ENCODE measurements at places on chromosomes 13 and 19. TPM values are rescaled to one million over a fixed set of nuclear protein-coding genes. Genes with fewer than 3 reads are reported as not detected.

DNA sequence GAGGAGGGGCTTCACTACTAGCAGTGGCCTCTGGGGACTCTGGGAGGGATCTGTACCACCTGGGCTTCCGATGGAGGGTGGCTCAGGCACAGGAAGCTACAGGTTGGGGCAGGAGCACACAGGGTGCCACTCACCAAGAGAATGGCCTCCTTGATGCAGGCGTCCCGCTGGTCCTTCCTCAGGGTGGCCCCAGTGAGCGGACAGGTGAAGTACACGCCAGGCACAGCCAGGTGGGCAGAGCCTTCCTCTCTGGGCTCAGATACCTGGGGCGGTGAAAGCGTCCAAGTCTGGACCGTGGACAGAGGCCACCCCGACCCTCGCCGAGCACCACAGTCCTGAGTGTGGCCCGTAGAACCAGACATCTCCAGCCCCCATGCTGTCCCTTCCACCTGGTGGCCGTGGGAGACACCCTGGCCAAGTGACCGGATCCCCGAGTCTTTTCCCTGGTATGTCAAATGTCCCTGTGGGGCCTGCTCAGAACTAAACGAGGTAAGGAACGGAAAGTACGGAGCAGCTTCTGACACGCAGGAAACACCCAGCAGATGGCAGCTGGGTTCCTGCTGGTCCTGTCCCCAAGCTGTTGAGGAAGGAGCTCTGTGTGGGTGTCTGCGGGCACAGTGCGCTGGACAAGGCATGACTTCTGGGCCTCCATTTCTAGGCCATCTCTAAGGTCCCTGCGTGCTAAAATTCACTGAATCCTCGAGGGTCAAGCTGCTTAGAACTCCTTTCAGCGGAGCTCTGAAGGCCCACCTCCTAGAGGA lies 5.2 kb downstream of the UBXN6 start:
- no peak for DNase-seq

- DNase-seq: peak; percentile 93
These were observed 7.3 kb downstream of the MRPL4 start for GRCh38 chr19:10259162-10259905.

SOX21 gene
- 94.7 TPM for total RNA-seq

PCDH8 gene
- 0.52 TPM for total RNA-seq

IL12RB1 gene
- not detected for total RNA-seq

LILRA1 gene
- total RNA-seq: not detected

Data from neural progenitor cell (in vitro differentiated cells).